Naive thymus-derived CD8-positive, alpha-beta T cell (primary cell): ENCODE measurements at places on chromosomes 6 and 20.
A peak's percentile ranks its signal among the peaks of the same experiment; 100 is the strongest.

- no peak for DNase-seq
- H3K27me3 ChIP-seq, result peaks cover 1% of the 10 kb centered on the region
- H3K4me3 ChIP-seq, result no peak overlapping the region
- no peaks in the 10 kb centered on the region for H3K36me3 ChIP-seq
Observed at GRCh38 chr6:95693108-95693507, 115.8 kb downstream of the MANEA start.

DNA sequence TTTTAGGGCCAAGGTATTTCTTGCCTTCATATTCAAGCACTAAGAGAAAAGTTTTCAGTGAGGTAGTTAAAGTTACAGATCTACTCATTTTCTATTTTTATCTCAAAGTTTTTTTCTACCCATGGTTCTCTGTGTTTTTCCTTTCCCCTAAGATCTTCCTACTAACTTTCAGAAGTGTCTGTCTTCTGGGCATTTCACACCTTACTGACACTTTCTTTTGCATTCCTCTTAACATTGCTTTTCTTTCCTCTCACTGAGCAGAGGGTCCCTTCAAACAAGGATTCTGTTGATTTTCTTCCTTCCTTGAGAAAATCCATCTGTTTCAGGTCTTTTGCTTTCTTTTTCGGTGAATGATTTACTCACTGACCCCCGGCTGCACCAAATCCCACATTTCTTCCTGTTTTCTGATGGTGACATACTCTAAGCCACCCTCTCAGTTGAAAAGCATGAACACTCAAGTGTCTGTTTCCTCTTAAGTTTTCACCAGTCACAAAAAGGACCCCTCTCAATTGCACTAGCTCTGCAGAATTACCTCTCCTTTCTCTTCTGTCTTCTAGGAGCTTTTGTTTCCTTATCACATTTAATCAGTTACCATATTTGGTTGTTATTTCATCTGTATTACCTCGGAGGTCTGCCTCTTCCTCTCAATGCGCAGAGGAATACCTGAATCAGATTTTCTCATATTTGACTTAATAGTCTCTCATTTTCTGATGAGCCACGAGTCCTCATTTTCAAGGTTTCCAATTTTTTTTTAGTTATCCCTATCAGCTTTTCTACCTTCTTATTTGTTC lies 73.5 kb upstream of the RNF217 start:
- no peaks in the 10 kb centered on the region for H3K27me3 ChIP-seq
- no peak for DNase-seq
- no peaks in the 10 kb centered on the region for H3K36me3 ChIP-seq
- peak overlapping the region; percentile 47 for H3K27ac ChIP-seq

DNA sequence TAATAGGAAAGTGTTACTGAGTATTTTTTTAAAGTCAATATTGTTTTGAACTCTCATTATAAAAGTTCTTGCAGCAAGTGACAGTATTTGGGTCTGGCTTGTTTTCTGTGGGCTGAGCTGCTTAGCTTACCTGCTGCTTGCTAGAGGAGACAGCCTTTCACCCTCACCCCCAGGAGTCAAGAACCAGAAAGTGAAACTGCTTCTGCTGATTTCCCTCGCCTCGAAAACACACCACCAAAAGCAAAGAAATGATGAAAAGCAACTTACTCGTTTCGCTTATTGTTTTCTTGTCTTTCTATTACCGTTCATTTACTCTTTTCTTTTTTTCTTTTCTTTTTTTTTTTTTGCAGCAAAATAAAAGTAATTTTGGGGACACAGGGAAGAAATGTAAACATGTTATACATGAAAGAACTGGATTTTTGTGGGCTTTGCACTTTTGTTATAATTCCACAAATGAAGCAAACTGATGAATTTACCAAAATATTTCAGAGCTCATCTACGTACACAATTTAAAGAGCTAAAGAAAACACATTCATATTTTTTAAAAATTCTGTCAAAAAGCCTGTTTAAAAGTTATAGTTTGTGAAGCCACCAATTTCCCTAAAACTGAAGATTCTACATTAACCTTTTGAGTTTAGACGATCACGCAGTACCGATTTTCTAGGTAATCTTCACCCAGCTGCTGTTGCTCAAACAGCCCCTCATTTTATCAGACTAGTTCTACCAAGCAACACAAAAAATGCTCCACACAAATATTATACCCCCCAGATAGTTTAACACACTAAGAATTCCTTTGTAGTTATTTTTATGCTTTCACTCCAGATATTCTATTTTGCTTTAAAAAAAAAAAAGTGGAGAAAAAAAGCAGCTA lies 1.7 kb downstream of the SCML4 start:
- no peaks in the 10 kb centered on the region for H3K27me3 ChIP-seq
- DNase-seq, result peak; percentile 70
- H3K36me3 ChIP-seq, result peaks cover 14% of the 10 kb centered on the region
- H3K4me1 ChIP-seq, result peaks cover 68% of the 10 kb centered on the region
- H3K27ac ChIP-seq, result peak overlapping the region; percentile 99

DNA sequence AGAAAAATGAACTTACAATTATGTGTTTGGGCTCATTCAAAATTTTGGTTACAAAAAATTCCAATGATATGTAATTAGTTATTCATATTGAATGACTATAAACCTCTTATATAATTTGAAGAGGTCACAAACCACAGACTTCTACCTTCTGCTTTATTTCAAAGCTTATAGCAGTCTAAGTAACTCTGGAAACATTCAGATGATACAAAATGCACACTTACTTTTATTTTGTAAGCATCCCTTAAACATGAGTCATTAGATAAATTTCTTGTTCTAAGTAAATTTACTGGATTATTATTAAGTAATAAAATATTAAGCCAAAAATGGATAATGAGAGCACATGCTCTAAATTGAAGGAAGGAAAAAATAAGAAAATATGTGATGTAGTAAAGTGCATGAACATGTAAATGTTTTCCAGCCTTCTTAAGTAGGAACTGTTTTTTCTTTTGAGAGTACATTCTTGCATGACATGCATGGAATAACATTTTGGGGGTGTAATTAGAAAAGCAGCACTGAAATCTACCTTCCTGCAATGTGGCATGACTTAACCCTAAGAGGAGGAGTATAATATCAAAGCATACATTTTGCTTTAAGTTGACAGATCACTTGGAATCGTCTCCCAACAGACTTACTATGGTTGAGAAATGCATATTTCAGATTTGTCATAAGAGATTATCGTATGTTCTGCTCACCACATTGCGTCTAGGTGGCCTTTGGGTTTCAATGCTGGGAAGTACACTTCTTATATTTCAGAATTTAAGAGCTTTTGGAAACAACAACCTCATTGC lies 372.7 kb upstream of the HSF2 start:
- no peak overlapping the region for H3K27ac ChIP-seq
- no peaks in the 10 kb centered on the region for H3K36me3 ChIP-seq
- H3K4me1 ChIP-seq, result peaks cover 5% of the 10 kb centered on the region
- no peaks in the 10 kb centered on the region for H3K27me3 ChIP-seq
- no peak for DNase-seq
- H3K4me3 ChIP-seq, result no peak overlapping the region

- no peak for DNase-seq
- H3K4me1 ChIP-seq, result peaks cover 82% of the 10 kb centered on the region
- H3K27ac ChIP-seq, result peak overlapping the region; percentile 98
- H3K36me3 ChIP-seq, result no peaks in the 10 kb centered on the region
- H3K4me3 ChIP-seq, result peak overlapping the region; percentile 97
- H3K27me3 ChIP-seq, result no peaks in the 10 kb centered on the region
Observed at GRCh38 chr6:33314943-33315792, 1.3 kb upstream of the TAPBP start.

- no peak overlapping the region for H3K4me3 ChIP-seq
- DNase-seq, result no peak
- peaks cover 37% of the 10 kb centered on the region for H3K4me1 ChIP-seq
- H3K27me3 ChIP-seq, result no peaks in the 10 kb centered on the region
- no peak overlapping the region for H3K27ac ChIP-seq
Observed at GRCh38 chr6:128482642-128483041, 37.8 kb downstream of the PTPRK start.

DNA sequence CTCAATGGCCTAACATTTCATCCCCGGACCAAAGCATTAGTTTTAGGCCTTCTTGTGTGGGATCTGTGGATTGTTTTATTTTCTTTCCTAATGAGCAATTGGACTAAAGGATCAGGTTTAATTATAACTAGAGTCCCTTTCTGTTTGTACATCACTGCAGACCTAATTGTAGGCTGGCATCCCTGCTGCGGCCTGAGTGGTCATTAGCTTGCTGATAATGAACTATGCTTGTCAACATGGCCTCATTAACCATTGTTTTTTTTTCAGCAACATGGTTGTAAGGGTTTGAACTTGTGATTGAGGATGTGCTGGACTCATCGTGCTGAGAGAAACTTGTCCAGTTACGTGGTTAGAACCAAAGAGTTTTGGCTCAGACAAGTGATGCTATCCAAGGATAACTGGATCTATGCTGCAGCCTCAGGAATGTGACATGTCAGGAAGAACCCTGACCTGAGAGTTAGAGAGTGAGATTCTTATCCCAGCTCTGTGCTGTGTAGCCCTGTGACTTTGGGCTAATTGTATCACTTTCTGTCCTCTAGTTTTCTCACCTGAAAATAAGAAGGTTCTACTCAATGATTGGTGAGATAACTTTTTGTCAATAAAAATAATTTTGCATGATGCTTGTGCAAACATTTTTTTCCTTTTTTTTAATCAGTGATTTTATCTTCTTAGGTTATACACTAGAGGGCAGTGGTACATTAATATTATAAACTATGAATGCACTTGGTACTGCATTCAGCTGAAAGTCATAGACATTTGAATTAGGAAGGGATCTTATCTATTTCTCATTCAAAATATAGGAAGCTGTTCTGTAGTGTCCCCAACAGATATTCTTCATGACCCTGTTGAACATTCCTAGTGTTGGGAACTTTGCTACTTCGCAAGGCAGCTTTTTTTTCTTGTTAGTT lies 140.9 kb downstream of the RNF144B start:
- no peaks in the 10 kb centered on the region for H3K4me1 ChIP-seq
- H3K4me3 ChIP-seq, result no peak overlapping the region
- no peaks in the 10 kb centered on the region for H3K36me3 ChIP-seq

- H3K36me3 ChIP-seq, result no peaks in the 10 kb centered on the region
- no peak overlapping the region for H3K27ac ChIP-seq
- no peaks in the 10 kb centered on the region for H3K4me1 ChIP-seq
Observed at GRCh38 chr6:113491376-113491775, 365.8 kb upstream of the MARCKS start.

DNA sequence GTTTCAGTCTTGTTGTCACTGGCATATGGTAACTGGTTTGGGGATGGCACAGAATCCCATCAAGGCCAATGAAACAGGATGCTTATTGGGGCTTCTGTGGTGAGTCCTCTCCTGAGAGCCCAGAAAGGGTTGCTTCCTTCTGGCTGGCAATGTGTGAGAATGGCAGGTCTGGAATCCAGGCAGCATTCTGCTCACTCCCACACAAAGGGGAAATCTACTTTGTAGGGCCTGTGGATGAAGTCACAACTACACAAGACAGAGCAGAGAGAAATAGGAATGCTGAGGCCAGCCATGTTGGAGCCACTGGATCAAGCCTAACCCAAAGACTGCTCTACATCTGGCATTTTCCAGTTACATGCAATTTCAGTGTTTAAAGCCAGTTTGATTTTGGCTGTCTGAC lies 15.7 kb downstream of the PLAGL2 start:
- H3K4me3 ChIP-seq, result no peak overlapping the region
- no peak for DNase-seq
- no peaks in the 10 kb centered on the region for H3K27me3 ChIP-seq
- H3K27ac ChIP-seq, result peak overlapping the region; percentile 85
- peaks cover 14% of the 10 kb centered on the region for H3K4me1 ChIP-seq

GRCh38 chr20:57928181-57928967 lies 218.6 kb upstream of the PMEPA1 start:
- H3K36me3 ChIP-seq, result peaks cover 16% of the 10 kb centered on the region
- peaks cover 24% of the 10 kb centered on the region for H3K27me3 ChIP-seq
- no peaks in the 10 kb centered on the region for H3K4me1 ChIP-seq

DNA sequence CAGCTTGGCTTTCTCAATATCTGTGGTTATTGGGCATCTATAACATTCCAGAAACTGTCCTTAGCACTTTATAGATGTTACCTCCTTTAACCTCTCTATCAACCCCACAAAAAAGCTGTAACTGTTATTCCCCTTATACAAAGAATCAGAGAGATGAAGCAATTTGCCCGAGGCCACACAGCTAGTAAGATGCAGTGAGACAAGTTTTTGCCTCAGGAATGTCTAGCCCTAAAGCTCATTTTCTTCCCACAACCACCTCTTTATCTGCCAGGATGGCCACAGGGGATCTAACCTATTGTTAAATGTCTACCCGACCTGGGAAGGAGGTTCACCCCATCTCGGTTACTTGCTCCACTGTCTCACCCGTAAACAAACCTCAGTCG lies 31.9 kb upstream of the TCP11 start:
- no peak overlapping the region for H3K4me3 ChIP-seq
- H3K4me1 ChIP-seq, result no peaks in the 10 kb centered on the region
- H3K27ac ChIP-seq, result no peak overlapping the region

DNA sequence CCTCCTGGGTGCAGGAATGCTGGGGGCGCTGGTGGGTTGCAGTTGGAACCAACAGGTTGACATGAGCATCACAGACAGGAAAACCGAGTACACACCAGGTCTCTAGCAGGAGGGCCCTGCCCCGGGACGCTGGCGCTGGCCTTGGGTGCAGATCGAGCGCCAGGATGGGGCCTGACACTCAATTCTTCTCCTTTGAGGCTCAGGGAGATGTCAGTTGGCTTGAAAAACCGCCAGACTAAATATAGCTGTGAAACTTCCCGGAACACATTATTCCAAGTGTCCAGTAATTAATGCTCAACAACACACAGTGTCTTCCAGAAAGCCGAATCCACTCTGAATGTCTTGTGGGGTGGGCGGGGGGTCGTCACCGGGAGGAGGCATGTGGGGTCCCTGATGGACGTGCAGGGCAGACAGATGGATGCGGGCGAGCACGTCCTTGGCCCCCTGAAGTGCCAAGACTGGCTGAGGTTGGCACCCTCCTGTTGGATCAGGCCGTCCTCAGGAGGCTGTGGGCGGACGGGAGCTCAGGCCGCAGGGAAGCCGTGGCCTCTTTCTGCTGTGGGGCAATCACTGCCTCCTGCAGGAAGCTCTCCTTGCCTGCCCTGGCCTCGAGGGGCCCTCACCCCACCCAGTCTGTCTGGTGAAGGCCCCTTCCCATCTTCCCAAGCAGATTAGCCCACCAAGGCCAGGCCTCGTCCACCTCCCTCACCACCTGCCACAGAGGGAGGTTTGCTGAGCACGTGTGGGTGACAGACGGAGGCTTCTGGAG lies 19.4 kb upstream of the GATA5 start:
- H3K4me1 ChIP-seq, result peaks cover 5% of the 10 kb centered on the region
- no peak for DNase-seq
- peaks cover 1% of the 10 kb centered on the region for H3K27me3 ChIP-seq
- no peaks in the 10 kb centered on the region for H3K36me3 ChIP-seq
- no peak overlapping the region for H3K27ac ChIP-seq

DNA sequence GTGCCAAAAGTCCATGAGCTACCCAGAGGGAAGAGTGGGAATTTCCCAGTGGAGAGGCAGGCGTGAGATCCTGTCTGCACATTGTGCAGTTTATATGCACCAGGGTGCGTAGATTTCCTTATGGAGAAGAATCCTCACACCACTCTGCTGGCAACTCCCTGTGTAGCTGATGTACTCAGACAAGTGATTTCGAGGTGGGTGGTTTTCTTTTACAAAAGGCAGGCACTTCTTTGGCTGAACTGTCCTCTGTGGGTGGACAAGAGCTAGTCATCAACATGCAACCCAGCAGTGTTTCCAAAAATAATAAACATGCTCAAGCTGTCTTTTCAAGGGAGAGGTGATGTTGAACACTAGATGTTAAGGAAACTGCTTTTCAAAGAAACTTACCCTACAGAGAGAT lies 121.7 kb upstream of the NXT1 start:
- no peak overlapping the region for H3K27ac ChIP-seq
- H3K27me3 ChIP-seq, result peaks cover 36% of the 10 kb centered on the region
- no peak overlapping the region for H3K4me3 ChIP-seq
- no peaks in the 10 kb centered on the region for H3K36me3 ChIP-seq

GRCh38 chr6:141394125-141394536 lies 738.6 kb upstream of the GJE1 start:
- H3K27me3 ChIP-seq, result no peaks in the 10 kb centered on the region
- no peak overlapping the region for H3K27ac ChIP-seq
- no peak for DNase-seq
- no peaks in the 10 kb centered on the region for H3K36me3 ChIP-seq
- H3K4me1 ChIP-seq, result peaks cover 2% of the 10 kb centered on the region
- H3K4me3 ChIP-seq, result no peak overlapping the region
